Hepatocyte (in vitro differentiated cells): ENCODE measurements at places on chromosomes 12 and 14.

DNA sequence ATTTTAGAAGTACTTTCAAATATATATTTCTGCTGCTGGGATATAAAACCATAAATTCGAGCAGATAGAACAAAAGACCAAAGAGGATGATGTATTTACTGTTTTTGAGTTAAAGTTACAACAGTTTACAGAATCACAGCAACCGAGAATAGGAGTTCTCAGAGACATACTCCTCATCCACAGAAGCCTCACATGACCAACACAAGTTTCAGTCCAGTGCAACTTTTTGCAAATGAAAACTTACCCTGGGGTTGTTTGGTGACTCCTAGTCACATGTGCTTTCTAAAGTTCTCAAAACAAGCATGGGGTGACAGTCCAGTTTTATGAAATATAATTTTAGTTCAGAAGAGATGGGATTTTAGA, 117.1 kb downstream of the PRKCH start:
- no peaks in the 10 kb centered on the region for H3K27me3 ChIP-seq
- peaks cover 6% of the 10 kb centered on the region for H3K4me1 ChIP-seq
- peak overlapping the region; percentile 33 for H3K27ac ChIP-seq
- no peak overlapping the region for H3K4me3 ChIP-seq
- no peak for DNase-seq

DNA sequence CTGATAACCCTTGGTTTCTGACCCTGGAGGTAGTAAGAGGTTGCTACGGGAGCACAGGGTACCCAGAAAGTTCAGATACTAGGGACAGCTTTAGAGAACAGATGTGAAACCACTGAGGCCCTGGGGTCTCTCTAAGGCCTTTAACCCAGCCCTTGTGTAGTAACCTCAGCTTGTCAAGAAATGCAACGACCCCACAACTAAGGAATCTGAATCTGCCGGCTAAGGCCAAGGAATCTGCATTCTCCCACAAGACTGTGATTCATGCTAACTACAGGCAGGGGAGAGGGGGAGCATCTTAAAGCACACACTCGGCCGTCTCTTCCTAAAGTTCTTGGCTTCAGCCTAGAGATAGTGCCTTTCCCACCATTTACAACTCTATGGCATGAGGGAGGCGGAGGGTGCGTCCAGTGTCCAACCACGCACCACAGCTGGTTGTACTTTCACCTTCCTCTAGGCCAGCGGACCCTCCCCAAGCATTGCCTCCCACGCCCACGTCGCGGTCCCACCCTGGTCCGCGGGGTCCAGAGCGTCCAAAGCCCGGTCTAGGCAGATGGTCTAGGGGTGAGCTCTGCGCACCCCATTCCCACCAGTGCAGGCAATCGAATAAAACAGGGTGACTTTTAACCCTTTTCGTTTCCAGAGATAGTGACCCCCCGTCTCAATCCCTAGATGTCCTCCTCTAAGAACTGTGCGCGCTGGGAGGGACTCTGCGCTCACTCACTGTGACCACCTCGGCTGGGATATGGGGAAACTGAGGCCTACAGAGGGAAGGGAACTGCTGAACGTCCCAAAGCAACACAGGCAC, 735 bp upstream of the VASH1 start:
- DNase-seq, result no peak
- no peaks in the 10 kb centered on the region for H3K36me3 ChIP-seq
- H3K27ac ChIP-seq, result no peak overlapping the region
- peaks cover 10% of the 10 kb centered on the region for H3K4me1 ChIP-seq

GRCh38 chr12:63802012-63802608, 22.4 kb downstream of the RXYLT1 start:
- H3K27ac ChIP-seq, result no peak overlapping the region
- H3K4me1 ChIP-seq, result no peaks in the 10 kb centered on the region
- H3K4me3 ChIP-seq, result no peak overlapping the region
- no peaks in the 10 kb centered on the region for H3K27me3 ChIP-seq
- peak; percentile 28 for DNase-seq

DNA sequence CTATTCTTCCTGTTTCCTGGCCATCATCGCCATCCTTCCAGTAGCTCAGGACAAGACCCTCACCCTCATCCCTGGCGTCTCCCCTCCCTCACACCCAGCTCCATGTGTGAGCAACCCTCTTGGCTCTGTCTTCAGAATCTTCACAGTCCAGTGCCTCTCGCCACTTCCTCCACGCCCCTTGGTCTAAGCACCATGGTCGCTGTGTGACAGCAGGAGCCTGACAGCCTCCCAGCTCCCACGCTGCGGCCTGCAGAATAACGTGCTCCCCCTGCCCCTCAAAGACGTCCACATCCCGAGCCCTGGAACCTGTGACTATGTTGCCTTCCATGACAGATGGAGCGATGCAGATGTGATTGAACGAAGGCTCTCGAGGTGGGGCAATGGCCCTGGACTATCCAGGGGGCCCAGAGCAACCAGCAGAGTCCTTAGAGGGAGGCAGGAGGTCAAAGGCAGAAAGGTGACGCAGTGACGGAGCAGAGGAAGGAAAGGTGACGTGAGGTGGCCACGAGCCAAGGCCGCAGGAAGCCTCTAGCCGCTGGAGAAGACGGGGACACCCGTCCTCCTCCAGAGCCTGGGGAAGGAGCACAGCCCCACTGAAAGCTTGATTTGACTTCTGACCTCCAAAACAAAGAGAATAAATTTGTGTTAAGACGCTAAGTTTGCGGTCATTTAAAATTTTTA, 139.8 kb downstream of the CALM1 start:
- H3K27me3 ChIP-seq, result no peaks in the 10 kb centered on the region
- no peak for DNase-seq
- no peaks in the 10 kb centered on the region for H3K4me1 ChIP-seq
- no peak overlapping the region for H3K4me3 ChIP-seq
- H3K27ac ChIP-seq, result no peak overlapping the region

DNA sequence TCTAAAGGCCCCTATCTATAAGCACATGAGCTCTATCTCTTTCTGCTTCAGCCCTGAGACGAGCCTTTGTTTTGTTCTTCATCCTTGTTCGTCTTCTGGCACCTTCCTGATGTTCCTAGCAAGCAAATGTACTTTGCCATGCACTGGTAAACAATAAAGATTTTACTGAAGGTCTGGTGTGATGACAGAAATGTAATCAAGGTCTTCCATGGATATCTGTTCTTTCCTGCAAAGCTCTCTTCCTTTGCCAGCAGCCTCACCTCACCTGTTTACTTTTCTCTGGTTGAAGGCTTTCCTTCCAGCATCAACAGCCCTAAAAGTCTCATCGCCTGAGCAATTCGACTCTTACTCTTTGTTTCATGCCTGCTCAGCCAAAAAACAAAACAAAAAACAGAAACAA, 330.3 kb downstream of the PCNX1 start:
- H3K27ac ChIP-seq, result no peak overlapping the region
- no peaks in the 10 kb centered on the region for H3K36me3 ChIP-seq
- H3K4me1 ChIP-seq, result peaks cover 6% of the 10 kb centered on the region
- no peak for DNase-seq
- no peak overlapping the region for H3K4me3 ChIP-seq

DNA sequence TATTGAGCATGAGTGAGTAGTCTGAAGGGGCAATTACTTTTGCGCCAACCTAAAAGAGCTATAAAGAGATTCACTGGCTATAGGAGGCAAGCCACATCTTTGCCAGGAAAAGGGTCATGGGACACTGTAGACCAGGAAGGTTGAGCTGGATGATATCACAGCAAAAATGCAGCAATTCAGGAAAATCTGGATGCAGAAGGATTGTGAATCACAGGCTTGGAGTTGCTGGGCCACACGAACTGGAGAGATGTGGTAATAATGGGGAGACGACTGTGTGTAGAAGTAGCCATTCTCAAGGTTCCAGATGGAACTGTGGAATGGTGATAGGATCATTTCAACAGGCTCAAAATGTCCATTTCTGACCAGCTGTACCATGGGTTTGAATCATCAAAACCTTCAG, 151.4 kb upstream of the DAAM1 start:
- H3K36me3 ChIP-seq, result no peaks in the 10 kb centered on the region
- no peaks in the 10 kb centered on the region for H3K27me3 ChIP-seq
- DNase-seq, result no peak
- no peaks in the 10 kb centered on the region for H3K4me1 ChIP-seq
- H3K27ac ChIP-seq, result no peak overlapping the region
- no peak overlapping the region for H3K4me3 ChIP-seq

GRCh38 chr14:30525833-30526232, 33.1 kb upstream of the G2E3 start:
- no peaks in the 10 kb centered on the region for H3K36me3 ChIP-seq
- H3K4me1 ChIP-seq, result no peaks in the 10 kb centered on the region
- H3K4me3 ChIP-seq, result no peak overlapping the region
- H3K27me3 ChIP-seq, result no peaks in the 10 kb centered on the region
- H3K27ac ChIP-seq, result no peak overlapping the region
